ENCODE measurements at places on chromosomes 2 and 18.

DNA sequence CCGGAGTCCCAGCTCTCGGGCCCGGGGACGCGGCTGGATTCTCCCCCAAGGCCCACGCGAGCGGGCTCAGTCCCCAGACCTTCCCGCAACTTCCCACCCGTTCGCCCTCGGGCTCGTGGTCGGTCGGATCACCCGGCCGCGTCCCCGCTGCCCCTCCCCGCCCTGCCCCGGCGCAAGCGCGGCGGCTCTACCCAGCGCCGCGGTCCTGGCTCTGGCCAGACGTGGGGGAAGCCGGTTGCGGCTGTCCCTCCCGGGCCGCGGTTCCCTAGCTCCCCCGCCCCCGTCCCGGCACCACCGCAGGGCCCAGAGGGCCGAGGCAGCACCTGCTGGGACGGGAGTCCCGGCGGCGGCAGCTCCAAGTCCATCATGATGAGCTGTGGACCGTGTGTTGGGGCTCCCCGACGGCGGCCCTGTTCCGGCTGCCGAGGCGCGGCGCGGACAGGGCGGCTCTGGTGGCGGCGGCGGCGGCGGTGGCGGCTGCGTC is 276 bp downstream of the NFE2L2 start:
- DNase-seq = peak; percentile 66

- no peak for DNase-seq
These were observed 439.0 kb downstream of the IRS1 start for GRCh38 chr2:226360658-226361057.

DNA sequence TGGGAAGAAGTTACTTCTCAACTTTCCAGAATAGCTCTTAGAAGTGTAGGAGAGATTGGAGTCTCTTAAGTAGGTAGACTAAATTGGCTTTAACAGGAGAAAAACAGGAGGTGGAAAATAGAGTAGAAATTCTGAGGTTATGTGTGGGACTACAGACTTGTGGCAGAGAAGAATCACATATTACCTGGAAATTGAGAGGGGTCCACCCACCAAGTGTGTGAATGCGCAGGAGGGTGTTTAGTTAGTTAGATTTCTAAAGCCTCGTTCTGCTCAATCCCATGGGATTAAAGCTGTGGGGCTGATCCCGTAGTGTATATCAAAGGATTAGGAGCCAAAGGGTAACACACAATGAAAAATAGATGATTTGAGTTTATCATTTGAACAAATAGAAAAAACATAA is 319.1 kb downstream of the TRIB2 start:
- DNase-seq = no peak

GRCh38 chr2:149595056-149595963 is 7.7 kb upstream of the MMADHC start:
- no peak for DNase-seq

- no peak for DNase-seq
These were observed 947.6 kb downstream of the DPP10 start for GRCh38 chr2:115389898-115390565.

GRCh38 chr2:102005449-102005848 is 13.7 kb downstream of the IL1R2 start:
- no peak for DNase-seq

DNA sequence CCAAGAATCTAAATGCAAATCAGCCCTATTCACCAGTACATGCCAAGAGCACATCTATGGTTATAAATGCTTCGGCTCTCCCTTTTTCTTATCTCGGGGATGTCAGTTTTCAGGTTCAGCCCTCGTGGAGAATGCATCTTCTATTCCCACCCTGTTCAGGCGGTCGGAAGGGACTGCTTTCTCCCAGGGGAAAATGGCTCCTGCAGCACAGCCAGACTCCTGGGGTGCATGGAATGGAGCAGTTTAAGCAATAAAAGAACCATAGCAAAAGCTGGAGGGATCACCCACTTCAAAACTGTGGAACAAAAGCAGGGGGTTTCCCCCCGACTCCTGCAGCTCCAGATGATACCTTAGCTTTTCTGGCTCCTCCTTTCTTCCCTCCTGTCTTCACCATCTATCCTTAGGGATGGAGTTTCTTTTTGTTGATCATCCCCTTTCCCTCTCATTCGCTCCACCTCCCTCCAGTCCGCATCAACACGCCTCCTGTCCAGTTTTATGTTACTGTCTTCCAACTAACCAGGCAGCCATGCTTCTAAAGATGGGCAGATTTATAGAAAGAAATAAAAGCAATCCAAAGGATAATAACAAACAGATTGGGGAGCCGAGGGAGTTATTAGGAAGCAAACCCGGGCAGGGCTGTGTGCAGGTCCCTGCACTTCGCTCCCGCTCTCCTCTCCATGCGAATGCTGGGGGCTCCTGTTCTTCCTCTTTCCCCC is 356.2 kb upstream of the SMIM21 start:
- no peak for DNase-seq

DNA sequence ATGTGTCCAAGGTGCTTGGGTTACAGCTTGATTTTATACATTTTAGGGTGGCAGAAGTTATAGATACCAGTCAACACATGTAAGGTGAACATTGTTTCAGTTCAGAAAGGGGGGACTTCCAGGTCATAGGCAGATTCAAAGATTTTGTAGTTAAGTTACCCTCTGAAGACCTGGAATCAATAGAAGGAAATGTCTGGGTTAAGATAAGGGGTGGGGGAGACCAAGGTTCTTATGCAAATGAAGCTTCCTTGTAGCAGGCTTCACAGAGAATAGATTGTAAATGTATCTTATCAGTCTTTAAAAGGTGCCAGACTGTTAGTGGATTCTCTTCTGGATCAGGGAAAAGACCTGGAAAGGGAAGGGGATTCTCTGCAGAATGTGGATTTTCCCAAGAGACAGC is 42.4 kb downstream of the BMPR2 start:
- no peak for DNase-seq

DNA sequence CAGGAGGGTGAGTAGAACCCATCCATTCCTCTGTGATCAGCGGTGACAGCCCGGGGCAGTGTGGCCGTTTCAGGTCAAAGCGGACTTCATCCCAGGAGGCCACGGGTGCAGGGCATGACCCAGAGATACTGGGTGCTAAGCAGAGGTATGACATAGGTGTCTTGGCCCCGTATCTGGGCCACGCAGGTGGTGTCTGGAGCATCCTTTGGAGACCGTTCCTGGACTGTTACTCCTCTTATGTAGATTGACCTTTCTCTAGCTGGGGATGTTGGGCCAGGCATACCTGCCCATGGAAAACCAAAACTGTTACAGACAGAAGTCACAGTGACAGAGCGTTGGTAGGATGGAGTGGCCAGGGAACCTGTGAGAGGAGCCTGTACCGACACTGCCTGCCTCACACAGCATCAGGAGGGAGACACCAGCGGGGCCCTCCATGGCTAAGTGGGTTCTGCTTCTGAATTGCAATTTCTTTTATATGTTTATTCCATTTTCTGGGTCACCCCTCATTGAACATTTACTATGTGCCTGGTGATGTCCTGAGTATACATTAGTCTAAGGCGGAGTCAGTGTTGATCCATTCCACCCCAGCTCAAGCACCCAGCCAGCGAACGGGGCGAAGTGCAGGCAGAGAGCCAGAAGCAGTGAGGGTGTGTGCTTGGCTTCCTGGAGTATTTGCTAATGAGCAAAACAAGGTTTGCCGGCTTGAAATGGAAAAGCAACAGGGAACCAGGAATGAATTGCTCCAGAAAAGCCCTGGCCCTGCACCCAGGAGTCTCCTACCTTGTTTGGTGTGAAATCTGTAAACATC is 141.7 kb downstream of the SH3RF3 start:
- DNase-seq = no peak

- no peak for DNase-seq
These were observed 137.5 kb upstream of the CHAC2 start for GRCh38 chr2:53630026-53630606.

GRCh38 chr18:37042381-37042780 is 213.5 kb downstream of the KIAA1328 start:
- DNase-seq = no peak

- no peak for DNase-seq
These were observed 80.0 kb downstream of the APOB start for GRCh38 chr2:20963867-20964266.

DNA sequence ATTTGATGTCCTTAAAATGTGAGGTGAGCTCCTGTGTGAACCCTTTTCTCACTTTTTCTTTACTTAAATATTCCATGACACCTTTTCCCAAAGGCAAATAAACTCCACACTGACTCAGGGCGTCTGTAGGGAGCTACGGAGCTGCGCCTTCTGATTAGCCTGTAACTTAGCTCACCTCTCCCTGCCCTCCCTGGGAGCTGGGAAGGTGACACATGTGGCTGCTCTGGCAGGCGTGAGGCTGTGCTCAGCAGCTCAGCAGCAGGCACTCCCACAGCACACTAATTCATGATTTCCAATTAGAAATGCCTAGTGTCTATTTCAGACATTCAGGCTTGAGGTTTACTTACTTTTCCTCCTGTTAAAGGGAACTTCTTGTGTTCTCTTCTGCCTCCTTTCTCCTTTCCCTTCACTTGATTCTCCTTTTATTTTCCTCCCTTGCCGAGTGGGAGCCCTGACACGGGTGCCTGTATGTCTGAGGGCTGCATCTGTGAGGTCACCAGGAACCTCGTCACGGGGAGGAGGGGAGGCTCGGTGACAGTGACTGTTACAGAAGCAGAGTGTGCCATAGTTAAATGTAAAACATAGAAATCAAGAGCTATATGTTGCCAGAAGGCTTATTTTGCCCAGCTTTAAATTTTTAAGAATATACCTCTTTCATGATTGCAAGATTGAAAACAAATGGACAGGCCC is 437.1 kb downstream of the DCDC2C start:
- DNase-seq = no peak

GRCh38 chr2:15634846-15635490 is 43.3 kb downstream of the DDX1 start:
- no peak for DNase-seq

GRCh38 chr2:102337012-102337411 is 18.6 kb upstream of the IL18R1 start:
- no peak for DNase-seq

- DNase-seq = no peak
These were observed 300 bp upstream of the STON1 start for GRCh38 chr2:48529676-48530032.

DNA sequence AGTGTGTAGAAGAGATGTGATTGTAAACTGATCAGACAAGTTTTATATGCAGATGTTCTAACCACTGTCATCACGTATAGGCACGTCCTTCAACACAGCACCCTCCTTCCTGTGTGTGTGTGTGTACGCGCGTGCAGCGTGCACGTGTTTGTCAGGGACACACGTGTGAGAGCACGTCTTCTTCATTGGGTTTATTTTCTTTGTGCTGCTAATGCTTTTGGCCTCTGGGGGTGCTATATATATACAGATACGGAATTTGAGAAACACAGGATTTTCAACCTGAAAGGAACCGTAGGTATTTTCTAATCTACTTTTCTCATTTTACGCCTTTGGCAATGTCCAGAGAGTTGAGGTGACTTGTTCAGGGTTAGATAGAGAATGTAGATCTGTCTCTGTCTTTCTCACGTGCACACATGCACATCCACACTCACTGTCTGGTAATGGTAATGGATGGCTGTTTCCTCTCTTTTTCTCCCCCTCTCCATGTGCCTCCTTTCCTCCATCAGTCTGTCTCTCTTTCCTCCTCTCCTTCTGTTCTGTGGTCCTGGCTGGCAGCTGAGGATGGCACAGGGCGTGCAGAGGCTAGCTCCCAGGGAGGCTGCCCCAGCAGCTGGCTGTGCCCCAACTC is 13.4 kb upstream of the CELF4 start:
- DNase-seq = no peak

DNA sequence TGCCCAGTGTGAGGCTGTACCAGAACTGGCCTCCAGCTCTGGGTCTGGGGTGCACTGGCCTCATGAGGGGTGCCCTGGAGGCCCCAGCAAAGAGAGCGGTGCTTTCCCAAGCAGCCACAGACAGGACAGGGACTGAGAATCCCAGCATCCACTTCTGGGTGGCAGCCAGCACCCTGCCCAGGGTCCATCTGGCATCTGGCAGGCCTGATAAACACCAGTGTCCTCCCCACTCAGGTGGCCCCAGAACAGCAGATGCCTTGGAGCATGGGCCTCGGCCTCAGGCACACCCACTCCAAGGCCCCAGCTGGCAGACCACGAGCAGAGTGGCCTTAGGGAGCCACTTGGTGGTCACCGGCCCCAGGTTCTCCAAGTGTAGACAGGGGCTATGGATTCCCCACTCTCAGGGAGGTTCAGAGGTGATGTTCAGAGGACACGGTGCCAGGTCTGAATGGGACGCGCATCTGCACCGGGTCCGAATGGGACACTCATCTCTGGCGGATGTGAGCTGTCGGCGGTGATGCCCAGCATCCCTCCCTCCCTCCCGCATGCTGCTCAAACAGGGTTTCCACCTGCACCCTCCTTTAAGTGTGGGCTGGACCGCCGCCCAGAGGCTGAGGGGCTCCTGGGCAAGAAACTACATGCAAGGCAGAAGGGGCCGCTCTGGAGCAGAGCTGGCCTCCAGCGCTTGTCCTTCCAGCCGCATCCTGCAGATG is 82.2 kb upstream of the GPC1 start:
- no peak for DNase-seq

Measured in hematopoietic multipotent progenitor cell treated with erythropoietin and hydrocortisone succinate and interleukin-3 and kit ligand, for 17 days (in vitro differentiated cells).